ENCODE measurements at places on chromosomes 7 and 10.

- peak; percentile 52 for DNase-seq
These were observed 1.7 kb upstream of the PAX2 start for GRCh38 chr10:100743626-100744135.

- DNase-seq = no peak
These were observed 683.9 kb downstream of the MAGI2 start for GRCh38 chr7:78769481-78770101.

GRCh38 chr7:82566752-82567151, 123.2 kb upstream of the CACNA2D1 start:
- DNase-seq = peak; percentile 65

- DNase-seq = no peak
These were observed 38.2 kb downstream of the SEMA3E start for GRCh38 chr7:83610649-83611304.

GRCh38 chr7:154931906-154932305, 71.0 kb downstream of the PAXIP1 start:
- DNase-seq = no peak

- no peak for DNase-seq
These were observed 143.1 kb downstream of the AHR start for GRCh38 chr7:17441557-17441956.

GRCh38 chr7:157192861-157193260, 54.1 kb downstream of the UBE3C start:
- DNase-seq = no peak

DNA sequence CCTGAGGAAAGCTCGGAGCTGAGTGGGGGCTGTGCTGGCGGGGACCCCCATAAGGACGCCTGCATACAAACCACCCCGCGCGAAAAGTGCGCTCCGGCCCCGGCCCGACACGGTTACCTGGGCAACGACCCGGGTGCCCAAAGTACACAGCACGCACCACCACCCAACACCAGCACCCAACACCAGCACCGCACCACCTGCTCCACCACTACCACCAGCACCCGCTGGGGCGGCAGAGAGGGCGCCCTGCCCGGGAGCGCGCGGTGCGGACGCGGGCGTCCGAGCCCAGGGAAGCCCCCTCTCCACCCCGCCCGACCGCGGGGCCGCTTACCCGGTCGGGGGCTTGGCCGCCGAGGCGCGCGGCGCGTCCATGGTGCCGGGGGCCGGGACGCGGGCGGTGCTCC, 345 bp downstream of the COBL start:
- DNase-seq = peak; percentile 54

DNA sequence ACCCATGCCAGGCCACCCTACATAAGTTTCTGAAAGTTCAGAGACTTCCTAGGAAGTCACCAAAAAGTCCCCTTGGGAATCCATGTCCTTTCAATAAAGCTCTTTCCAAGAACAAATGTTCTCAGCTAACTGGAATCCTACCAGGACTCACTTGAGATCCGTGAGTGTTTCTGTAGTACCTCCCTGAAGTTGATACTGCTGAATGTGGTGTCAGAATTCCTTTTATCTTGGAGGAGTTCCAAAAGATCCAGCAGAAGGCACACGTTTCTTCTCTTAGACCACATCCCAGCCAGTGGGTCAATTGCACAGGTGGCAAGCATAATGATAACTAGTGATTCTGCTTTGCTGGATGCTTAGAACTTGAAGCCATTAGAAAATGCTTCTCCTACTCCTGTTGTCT, 689.7 kb upstream of the IGFBP3 start:
- no peak for DNase-seq
